Urinary bladder (tissue), 4 donors: ENCODE measurements at places on chromosomes 5 and 9. TPM values are rescaled to one million over a fixed set of nuclear protein-coding genes. Genes with fewer than 3 reads are reported as not detected.

SSNA1 gene
- total RNA-seq = 21.4 TPM

CCNO gene
- total RNA-seq = 1.6 TPM

IDNK gene
- total RNA-seq = 6.3 TPM

FUT7 gene
- total RNA-seq = not detected

IFNE gene
- total RNA-seq = 1.3 TPM

CACNA1B gene
- total RNA-seq = 0.63 TPM

MAMDC2 gene
- total RNA-seq = 52.0 TPM

KIF20A gene
- total RNA-seq = 25.4 TPM

DMRT3 gene
- total RNA-seq = not detected

TMEM38B gene
- total RNA-seq = 15.0 TPM
